ENCODE measurements at places on chromosomes 2 and 18.
A peak's percentile ranks its signal among the peaks of the same experiment; 100 is the strongest.

- DNase-seq = no peak
These were observed 530 bp downstream of the GALNT1 start for GRCh38 chr18:35581898-35582641.

GRCh38 chr2:30178618-30179434, 32.0 kb downstream of the YPEL5 start:
- no peak for DNase-seq

GRCh38 chr2:120915670-120916069, 180.0 kb downstream of the GLI2 start:
- no peak for DNase-seq

DNA sequence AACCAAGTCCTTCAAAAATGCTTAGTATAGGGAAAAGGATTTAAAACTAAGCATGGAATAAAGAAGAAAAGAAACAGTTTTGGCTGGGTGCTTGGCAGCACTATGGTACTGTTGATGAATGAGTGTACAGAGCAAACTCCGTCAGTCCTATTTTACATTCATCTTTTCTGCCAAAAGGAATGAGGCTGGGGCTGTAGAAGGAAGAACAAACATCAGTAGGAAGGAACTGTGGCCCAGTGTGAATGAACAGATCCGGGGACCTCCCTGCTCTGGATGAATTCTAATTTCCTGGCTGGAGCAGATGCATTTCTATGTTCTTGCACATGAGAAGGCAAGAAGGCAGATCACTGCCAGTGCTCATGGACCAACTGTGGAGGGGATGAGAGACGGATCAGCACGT, 474.0 kb upstream of the MEIS1 start:
- no peak for DNase-seq

GRCh38 chr18:63505566-63506335, 29.0 kb downstream of the SERPINB5 start:
- no peak for DNase-seq

GRCh38 chr18:26714739-26715138, 150.8 kb downstream of the AQP4 start:
- no peak for DNase-seq

DNA sequence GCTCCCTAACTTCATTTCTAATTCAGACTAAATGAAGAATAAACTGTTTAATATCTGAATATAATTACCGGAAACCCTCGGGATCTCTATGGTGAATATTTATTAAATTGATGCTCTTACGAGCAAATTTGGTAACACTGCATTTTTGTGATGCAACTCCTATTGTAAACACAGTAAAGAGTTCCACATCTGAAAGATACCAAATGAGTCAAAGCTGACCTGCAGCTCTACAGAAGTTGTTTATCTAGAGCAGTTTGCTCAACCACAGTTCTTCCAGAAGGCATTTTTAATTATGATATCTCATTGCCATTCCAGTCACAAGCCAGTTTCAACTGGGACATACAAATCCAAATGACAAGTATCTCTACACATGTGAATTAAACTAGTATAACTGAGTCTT, 129.7 kb downstream of the PKP4 start:
- DNase-seq = no peak

GRCh38 chr2:186064507-186064906, 325.9 kb downstream of the FSIP2 start:
- no peak for DNase-seq

- peak; percentile 16 for DNase-seq
These were observed 111.4 kb downstream of the FTCDNL1 start for GRCh38 chr2:199739413-199740110.

DNA sequence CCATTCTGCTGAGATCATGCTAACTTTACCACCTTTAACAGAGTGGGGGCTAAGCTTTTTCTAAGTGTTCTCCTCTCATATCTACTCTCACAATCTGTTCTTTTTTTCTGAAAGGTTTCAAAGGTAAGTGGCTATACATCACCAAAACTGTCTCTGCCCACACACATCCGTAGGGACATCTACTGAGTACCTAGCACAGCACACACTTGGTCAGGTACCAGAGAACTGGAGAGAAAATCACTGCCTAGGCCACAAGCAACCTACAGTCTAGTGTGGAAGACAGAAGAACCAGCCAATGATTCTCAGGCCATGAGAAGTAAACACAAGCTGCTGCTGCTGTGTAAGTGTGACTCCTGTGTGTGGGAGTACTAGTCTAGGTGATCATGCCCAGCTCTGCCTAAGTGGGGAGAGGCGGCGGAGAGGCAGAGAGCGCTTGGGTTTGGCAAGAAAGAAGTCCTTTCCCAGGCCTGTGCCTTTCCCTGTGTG, 176.1 kb upstream of the ZFP36L2 start:
- no peak for DNase-seq

DNA sequence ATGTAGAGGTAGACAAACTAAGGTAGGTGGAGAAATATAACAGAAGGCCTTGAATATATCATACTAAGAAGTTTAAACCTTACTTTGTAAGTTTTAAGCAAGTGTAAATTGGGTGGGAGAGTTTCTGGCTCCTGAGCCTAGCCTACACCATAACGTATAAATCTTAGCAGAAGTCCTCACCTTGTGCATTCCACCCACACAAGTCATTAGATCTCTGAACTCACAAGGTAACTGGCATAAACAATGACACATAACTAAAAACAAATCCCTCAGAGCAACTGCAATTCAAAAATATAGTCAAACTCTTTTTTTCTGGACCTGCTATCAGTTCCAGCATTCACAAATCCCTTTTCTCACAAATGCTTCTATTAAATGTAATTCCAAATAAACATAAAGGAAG, 9.4 kb downstream of the REV1 start:
- no peak for DNase-seq

DNA sequence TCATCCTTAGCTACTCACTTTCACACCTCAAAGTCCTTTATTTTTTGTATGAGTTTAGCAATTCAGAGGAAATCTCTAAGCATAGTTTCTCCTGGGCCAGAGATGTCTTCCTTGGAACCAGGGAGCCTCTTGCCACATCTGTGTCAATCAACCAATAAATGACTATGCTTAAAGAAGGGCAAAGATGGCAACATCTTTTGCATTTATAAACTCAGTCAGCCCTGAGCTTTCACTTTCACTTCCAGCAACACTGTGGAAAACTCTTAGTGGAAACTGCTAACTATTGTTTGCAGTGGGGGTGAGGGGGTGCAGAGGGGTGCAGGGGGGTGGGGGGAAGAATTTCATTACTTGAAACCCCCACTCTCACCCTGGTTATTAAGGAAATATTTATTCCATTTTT, 3.4 kb downstream of the ACVR1C start:
- DNase-seq = no peak

DNA sequence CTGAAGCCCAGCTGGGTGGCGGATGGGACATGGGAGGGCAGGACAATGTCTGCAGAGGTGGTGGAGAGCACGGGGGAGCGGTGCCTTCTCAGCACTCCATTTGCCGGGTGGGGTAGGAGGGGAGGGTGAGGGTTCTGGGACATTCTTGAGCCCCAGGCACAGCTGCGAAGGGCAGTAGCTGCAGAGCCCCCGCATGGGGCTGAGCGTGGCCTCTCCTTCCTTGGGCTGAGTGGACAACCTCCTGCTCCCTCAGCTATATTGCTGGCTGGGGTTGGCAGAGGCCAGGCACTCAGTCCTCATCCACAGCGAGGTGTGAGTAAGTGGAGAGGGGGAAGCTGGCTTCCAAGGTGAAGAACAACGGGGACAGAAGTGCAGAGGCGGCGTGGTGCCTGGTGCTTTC, 50.1 kb downstream of the RHOB start:
- DNase-seq = no peak

GRCh38 chr2:160224060-160224459, 24.0 kb upstream of the ITGB6 start:
- peak; percentile 20 for DNase-seq

DNA sequence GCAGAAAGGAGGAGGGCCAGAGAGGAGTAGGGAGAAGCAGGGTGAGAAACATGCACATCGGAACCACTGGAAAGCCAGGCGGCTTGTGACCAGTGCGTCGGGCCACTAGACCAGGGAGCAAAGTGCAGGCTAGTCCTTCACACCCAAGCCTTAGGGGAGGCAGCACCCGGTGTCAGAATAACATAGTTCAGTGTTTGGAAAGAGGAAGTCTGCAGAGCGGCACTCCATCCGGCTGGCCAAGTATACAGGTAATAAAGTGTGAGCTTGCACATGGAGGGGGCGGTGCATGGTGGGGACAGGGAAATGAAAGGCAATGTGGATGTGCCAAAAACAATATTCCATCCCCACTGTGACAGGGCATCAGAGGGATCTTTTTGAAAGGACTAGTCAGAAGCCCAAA, 69.7 kb downstream of the ZNF521 start:
- DNase-seq = no peak

- DNase-seq = peak; percentile 53
These were observed 1.6 kb upstream of the MYL12A start for GRCh38 chr18:3245853-3246634.

- DNase-seq = no peak
These were observed 78.8 kb upstream of the ATP8B1 start for GRCh38 chr18:57881818-57882413.

DNA sequence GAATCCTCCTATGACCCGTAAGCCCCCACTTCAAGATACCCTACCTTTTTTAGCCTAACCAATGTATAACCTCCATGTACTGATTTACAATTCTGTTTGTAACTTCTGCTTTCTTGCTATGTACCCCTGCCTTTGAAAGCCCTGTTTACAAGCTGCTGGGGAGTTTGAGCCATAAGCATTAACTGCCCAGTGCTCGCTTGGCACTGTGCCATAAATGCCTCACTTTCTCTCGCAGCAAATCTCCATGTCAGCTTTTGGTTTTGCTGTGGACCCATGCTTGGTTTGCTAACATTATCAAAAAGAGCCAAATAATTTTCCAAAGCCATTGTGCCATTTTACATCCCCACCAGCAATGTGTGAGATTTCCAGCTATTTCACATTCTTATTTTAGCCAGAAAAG, 51.8 kb downstream of the TEX51 start:
- no peak for DNase-seq

GRCh38 chr2:167181688-167182087, 293.4 kb downstream of the XIRP2 start:
- DNase-seq = no peak

Data from T-helper 22 cell (primary cell).